Mesothelial cell of epicardium (in vitro differentiated cells): ENCODE measurements at places on chromosomes 6 and 20. TPM values are rescaled to one million over a fixed set of nuclear protein-coding genes. Genes with fewer than 3 reads are reported as not detected.

GRCh38 chr6:167762259-167762962 is 64.3 kb upstream of the AFDN start:
- no peak for DNase-seq
- H3K27ac ChIP-seq, result no peak overlapping the region
- peaks cover 2% of the 10 kb centered on the region for H3K4me1 ChIP-seq
- H3K36me3 ChIP-seq, result no peaks in the 10 kb centered on the region
- H3K4me3 ChIP-seq, result no peak overlapping the region

- no peaks in the 10 kb centered on the region for H3K36me3 ChIP-seq
- H3K4me3 ChIP-seq, result no peak overlapping the region
- no peak overlapping the region for H3K27ac ChIP-seq
- DNase-seq, result no peak
Measured at GRCh38 chr6:131070061-131070460, 7.0 kb upstream of the EPB41L2 start.

- H3K4me3 ChIP-seq, result no peak overlapping the region
- no peak for DNase-seq
- peaks cover 17% of the 10 kb centered on the region for H3K4me1 ChIP-seq
- no peaks in the 10 kb centered on the region for H3K27me3 ChIP-seq
- H3K36me3 ChIP-seq, result peaks cover 17% of the 10 kb centered on the region
Measured at GRCh38 chr6:75842191-75842590, 93.2 kb downstream of the MYO6 start.

GRCh38 chr6:42030585-42031506 is 19.5 kb upstream of the TAF8 start:
- H3K4me1 ChIP-seq, result peaks cover 19% of the 10 kb centered on the region
- no peaks in the 10 kb centered on the region for H3K27me3 ChIP-seq
- H3K36me3 ChIP-seq, result peaks cover 5% of the 10 kb centered on the region

HLA-DOA gene
- total RNA-seq, result 4.8 to 6.1 TPM (median 5.8 TPM) in 3 replicates

- peaks cover 13% of the 10 kb centered on the region for H3K36me3 ChIP-seq
- H3K27ac ChIP-seq, result no peak overlapping the region
- DNase-seq, result no peak
- H3K4me1 ChIP-seq, result peaks cover 6% of the 10 kb centered on the region
- no peak overlapping the region for H3K4me3 ChIP-seq
Measured at GRCh38 chr20:45088247-45088646, 12.7 kb downstream of the KCNS1 start.

DNA sequence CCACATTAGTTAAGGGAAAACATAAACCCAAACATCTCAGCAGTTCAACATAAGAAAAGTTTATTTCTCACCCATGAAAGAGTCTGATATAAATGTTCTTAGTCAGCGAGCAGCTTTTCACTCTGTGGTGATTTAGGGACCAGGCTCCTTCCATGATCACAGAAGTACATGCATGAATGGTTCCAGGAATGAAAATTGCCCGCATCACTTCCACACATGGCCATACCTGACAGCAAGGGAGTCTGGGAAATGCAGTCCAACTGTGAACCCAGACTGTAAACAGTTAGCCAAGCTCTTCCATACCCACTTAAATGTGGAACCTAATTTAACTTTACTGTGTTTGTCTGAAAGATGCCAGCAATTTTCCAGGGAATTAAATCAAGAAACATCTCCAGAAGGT is 353.9 kb downstream of the HACE1 start:
- DNase-seq, result no peak
- peaks cover 8% of the 10 kb centered on the region for H3K4me1 ChIP-seq
- H3K4me3 ChIP-seq, result no peak overlapping the region
- H3K27me3 ChIP-seq, result no peaks in the 10 kb centered on the region

GRCh38 chr6:79612918-79613317 is 18.2 kb upstream of the SH3BGRL2 start:
- no peak overlapping the region for H3K27ac ChIP-seq
- DNase-seq, result no peak
- H3K36me3 ChIP-seq, result no peaks in the 10 kb centered on the region
- H3K4me3 ChIP-seq, result no peak overlapping the region
- peaks cover 49% of the 10 kb centered on the region for H3K4me1 ChIP-seq
- H3K27me3 ChIP-seq, result no peaks in the 10 kb centered on the region

DNA sequence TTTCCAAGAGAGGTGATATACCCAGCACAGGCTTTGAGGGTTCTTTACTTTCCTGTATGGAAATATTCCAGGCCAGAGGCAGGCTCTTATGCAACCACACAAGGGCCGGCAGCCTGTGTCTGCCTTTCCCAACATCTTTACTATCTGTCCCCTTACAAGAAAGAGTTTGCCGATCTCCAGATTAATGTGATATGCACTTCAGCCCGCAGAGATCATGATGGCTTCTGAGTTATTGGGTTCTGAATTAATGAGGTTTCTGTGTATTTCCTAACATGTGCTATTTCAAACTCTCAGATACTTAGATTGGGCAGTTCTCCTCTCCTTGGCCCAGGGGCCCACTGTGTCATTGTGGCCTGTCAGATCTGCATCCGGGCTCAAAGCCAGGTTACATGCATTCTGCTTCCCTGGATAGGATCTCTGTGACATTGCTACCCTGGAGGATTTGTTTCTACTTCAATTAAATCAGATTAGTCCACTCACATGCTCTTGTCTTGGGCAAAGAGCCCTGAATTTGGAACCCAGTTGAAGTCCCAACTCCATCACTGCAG is 56.6 kb downstream of the TGM2 start:
- peak overlapping the region; percentile 82 for H3K27ac ChIP-seq
- H3K36me3 ChIP-seq, result peaks cover 6% of the 10 kb centered on the region

DNA sequence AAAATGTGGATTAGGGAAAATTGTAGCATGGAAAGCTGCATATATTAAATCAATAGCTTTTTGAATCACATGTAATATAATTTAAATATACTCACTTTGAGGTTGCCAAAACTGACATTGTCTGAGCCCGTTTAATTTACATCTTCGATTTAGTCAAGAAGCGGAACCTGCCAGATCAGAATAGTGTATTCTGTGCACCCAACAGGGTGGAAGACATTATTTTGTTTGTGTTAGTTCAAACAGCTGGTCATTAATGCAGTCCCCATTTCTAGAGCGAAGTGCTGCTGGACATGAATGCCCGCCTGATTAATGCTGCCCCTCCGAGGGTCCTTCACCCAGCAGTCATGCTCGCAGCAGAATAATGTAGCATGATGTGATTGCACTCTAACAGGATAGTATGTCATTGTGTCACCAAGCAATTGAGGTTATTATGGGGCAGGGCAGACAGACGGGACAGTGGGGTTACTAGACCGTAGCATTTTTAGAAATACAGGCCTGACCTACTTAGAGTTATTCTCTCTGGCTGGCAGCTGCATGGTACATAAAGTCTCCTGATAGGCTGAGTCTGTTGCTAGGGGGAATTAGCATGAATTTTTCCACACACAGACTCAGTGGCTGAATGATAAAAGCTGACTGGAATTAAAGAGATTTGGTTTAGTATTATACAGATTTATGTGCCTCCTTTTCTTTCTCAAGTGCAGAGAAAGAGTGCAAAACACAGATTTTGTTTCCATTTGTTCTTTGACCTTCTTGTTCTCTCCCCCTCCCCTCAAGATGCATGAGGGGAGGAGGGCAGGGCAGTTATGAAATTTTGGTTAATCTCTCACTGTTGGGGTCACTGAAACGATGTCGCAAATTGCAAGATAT is 147.1 kb downstream of the PRL start:
- H3K4me1 ChIP-seq, result peaks cover 76% of the 10 kb centered on the region
- H3K36me3 ChIP-seq, result no peaks in the 10 kb centered on the region
- no peak overlapping the region for H3K4me3 ChIP-seq
- no peaks in the 10 kb centered on the region for H3K27me3 ChIP-seq

DNA sequence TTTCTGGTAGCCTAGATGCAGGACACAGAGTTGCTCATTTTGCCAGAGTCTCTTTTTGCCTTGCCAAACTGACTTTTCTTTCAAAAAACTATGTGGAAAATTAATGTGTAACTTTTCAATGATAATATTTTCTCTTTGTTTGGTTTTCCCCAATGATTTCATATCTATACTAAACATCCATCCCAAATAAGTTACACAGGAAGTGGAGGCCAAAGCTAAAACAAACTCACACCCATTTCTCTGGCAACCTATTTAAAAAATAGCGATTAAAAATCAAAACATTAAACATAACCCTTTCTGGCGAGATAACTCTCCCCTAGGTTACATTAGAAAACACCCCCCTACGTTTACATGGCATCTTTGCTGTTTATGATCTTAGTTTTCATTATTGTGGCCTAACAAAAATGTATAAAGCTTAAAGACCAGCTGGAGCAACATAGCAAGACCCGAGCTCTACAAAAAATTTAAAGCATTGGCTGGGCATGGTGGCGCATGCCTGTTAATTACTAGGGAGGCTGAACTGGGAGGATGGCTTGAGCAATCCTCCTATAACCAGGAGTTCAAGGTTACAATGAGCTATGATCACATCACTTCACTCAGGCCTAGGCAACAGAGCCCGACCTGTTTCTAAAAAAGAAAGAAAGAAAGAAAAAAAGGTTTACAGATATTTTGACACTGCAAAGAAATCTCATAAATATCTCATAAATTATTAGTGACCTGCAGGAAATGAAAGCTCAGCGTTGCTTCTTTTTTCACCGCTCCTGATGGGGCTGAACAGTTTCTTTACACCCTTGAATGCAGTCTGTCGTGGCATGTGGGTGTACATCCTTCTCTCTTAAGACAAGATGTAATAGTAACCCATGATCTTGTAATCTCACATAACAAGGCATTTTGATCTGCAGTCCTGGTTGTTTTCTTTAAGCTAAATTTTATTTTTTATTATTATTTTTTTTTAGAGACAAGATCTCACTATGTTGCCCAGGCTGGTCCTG is 32.8 kb upstream of the CEP85L start:
- H3K4me1 ChIP-seq, result peaks cover 7% of the 10 kb centered on the region
- H3K27ac ChIP-seq, result no peak overlapping the region
- H3K36me3 ChIP-seq, result no peaks in the 10 kb centered on the region
- no peaks in the 10 kb centered on the region for H3K27me3 ChIP-seq
- DNase-seq, result no peak

DNA sequence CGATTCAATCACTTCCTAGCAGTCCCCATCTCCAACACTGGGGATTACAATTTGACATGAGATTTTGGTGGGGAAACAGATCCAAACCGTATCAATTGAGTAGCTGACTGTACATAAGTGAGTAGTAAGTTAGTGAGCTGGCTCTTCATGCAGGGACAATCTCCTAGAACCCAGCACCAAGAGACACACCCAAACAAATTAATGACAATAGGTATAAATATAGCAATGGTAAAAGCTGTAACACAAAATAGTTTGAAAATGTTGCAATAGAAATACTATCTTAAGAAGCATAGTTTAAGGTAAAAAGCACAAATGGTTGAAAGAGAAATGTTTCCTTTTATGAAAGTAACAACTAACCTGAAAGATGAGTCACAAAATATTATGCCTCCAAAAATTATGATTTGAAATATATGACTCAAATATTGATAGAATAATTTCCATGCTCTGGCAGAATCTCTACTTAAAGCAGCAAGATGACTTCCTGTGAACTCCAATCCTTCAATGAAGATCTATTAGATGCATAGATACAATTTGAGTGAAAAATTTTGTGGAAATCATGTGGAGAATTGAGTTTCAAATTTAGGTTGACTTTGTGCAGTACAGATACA is 5.4 kb upstream of the SIRPB1 start:
- H3K4me1 ChIP-seq, result no peaks in the 10 kb centered on the region
- H3K36me3 ChIP-seq, result no peaks in the 10 kb centered on the region
- no peak for DNase-seq
- peaks cover 63% of the 10 kb centered on the region for H3K27me3 ChIP-seq
- H3K27ac ChIP-seq, result no peak overlapping the region

DNA sequence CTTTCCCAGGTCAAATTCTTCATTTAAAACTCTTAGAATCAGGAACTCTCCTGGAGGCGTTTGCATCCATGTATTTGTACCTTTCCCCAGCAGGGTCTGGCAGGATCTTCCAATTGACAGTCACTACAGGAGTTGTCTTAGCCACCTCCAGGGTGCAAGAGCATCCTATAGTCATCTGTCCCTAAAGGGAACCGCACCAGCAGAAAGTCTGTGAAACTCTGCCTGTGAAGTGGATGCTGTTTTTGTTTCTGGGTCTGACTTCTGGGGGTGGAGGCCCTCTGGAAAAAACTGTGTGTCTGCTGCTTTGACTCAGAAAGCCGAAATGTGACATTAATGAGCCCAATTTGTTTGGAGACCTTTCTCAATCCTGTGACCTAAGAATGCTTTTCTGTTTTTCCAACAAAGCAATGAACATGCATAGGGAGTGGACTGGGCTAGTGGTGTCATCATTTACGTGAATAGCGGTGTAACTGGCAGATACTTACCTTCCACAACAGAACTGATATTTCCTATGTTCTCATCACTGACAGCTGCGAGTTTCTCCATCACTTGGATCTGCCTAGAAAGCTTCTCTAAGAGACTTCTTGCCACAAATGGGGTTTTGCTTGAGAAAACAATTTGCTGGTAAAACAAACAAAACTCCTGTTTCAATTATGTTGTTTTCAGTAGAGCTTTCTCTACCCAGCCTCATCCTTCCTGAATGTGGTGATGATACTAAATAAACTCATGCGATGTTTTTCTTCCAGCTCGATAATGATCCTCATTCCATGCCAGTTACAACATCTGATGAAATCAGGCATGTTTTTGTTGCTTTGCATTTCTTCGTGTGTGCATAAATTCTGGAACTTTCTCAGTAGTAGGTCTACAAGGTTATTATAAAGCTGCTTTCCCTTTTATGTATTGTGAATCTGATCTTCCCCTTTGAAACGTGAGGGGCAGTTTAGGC is 33.3 kb upstream of the ARMH2 start:
- no peak overlapping the region for H3K27ac ChIP-seq
- no peaks in the 10 kb centered on the region for H3K27me3 ChIP-seq
- H3K4me1 ChIP-seq, result peaks cover 13% of the 10 kb centered on the region
- H3K36me3 ChIP-seq, result no peaks in the 10 kb centered on the region

DNA sequence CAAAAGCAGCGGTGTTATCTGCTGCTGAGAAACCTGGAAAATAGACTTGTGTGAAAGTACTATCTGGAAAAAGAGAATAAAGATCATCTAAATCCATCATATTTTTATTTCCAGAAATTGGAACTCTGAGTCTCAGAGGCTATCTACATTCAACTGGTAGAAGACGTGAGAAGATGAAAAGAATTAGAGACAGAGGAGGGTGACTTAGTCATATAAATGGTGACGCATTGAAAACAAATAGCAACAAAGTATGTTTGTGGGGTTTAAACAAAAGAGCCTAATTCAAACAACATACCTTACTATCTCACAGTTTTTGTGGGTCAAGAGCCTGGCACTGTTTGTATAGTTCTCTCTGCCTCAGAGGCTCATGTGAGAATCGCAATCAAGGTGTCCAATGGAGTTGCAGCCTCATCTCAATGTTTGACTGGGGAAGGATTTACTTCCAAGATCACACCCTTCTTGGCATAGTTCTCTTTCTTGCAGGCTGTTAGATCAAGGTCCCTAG is 757.1 kb upstream of the SLC35B3 start:
- no peak overlapping the region for H3K27ac ChIP-seq
- no peaks in the 10 kb centered on the region for H3K27me3 ChIP-seq
- no peak for DNase-seq
- no peaks in the 10 kb centered on the region for H3K4me1 ChIP-seq

ITPR3 gene
- total RNA-seq, result 6.3 to 6.4 TPM (median 6.4 TPM) in 3 replicates

GRCh38 chr20:5862703-5863039 is 87.7 kb downstream of the TRMT6 start:
- H3K4me3 ChIP-seq, result no peak overlapping the region
- no peaks in the 10 kb centered on the region for H3K27me3 ChIP-seq
- peaks cover 4% of the 10 kb centered on the region for H3K36me3 ChIP-seq
- no peak for DNase-seq
- no peaks in the 10 kb centered on the region for H3K4me1 ChIP-seq

CYP21A2 gene
- 0.58 to 1.2 TPM (median 0.91 TPM) in 3 replicates for total RNA-seq

MAPK13 gene
- total RNA-seq, result 18.6 to 23.4 TPM (median 20.6 TPM) in 3 replicates

- H3K4me3 ChIP-seq, result no peak overlapping the region
- H3K27me3 ChIP-seq, result no peaks in the 10 kb centered on the region
- peaks cover 2% of the 10 kb centered on the region for H3K36me3 ChIP-seq
- no peaks in the 10 kb centered on the region for H3K4me1 ChIP-seq
Measured at GRCh38 chr20:38197619-38198018, 32.5 kb upstream of the TGM2 start.
